Activated CD4-positive, alpha-beta T cell treated with anti-CD3 and anti-CD28 coated beads, Interleukin-2, amount 50 U/mL, for 16 hours (primary cell): ENCODE measurements at places on chromosomes 12 and 14.

- DNase-seq: no peak
These were observed 34.8 kb downstream of the MED13L start for GRCh38 chr12:116242740-116243139.

DNA sequence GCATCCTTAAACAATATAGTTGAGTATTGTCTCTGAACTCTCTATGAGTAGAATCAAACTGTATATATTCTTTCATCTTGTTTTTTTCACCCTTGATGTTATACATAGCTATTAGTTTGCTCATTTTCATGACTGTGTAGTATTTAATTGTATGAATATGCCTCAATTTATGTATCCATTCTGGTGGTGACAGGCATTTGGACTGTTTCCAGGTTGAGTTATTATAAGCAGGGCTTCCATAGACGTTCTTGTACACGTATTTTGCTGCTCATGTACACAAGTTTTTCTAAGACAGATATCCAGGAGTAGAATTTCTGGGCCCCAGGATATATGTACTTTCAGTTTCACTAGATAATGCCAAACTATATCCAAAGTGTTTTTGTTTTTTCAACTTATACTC is 211.4 kb downstream of the NTF3 start:
- DNase-seq: no peak

DNA sequence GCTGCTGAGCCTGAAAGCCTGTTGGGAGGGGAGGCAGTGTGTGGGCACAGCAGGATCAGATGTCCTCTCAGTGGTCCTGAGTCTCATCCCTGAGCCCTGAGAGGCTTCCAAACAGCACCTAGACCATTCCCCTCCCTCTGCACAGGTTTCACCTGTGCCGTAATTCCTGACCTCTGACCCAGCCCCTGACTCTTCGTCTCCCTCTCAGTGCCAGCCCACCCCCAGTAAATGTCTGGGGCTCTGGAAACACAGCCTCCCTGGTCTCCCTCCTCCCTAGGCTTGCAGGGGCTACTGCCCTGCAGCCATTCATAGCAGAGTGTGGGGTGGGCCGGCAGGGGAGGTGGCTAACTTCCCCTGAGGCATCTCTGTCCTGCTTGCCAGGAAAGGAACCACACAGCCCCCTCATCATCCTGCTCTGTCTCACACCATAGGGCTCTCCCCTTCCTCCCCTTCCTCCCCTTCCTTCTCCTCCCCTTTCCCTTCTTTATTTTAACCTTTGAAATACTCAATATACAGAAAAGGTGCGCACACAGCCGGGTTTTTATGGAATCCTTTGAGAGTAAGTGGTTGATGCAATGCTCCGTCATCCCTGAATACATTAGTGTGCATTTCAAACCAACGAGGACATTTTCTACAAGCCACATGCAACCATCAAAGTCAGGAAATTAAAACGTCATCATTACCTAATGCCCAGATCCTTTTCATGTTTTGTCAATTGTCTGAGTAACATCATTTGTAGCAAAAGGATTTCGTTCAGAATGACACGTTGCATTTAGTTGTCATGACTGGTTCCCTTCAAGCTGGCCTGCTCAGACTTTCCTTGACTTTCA is 67.0 kb downstream of the PRMT8 start:
- no peak for DNase-seq

DNA sequence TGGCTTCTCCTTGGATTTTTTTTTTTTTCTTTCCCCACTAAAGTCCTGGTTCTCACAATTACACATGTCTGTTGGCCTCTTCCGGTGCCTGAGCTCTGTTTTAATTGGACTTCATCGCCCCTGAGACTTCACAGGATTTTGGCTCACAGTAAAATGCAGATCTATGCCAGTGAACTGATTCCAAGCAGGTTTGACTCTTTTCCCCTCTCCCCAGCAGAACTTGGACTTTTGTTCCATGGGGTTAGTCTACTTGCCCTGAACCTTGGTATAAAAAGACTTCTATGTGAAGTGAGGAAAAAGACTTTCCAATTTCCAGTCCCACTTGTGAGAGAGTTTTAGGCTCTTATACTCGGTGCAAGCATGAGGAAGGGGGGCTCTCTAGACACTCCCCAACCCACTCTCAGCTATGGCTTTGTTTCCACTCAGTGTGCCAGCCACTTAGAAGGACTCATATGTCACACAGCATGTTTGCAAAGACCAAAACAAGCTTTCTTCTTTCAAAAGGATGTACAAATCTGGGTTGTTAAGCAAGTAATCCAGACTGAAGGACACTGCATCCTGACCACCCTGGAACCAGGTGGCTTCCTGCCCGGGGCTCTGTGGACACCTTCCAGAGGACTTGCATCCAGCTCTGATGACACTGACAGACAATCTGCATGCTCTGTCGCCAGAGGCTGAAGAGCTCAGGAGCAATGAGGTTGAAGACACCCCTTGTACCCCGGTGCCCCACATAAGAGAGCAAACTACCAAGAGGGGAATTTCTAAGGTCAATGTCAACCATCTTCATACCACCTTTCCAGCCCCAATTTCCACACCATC is 221.9 kb upstream of the EGLN3 start:
- DNase-seq: no peak

GRCh38 chr14:90491221-90491885 is 94.5 kb downstream of the CALM1 start:
- no peak for DNase-seq

DNA sequence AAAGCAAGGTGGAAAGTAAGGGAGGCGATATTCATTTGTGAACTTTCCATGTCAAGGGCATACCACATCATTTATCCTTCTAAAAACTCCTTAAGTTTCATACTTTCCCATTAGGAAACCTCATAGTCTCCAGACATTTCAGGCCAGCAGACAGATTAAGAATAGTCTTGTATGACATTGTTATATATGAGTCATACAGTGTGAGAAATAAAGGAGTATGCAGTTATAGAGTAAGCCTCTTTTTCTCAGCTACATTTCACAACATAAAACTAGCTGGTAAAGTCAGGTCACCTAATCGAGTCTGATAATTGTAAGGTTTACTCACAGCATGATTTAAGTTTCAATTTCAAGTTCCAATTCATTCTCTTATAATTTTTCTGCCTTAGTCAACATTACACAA is 164.3 kb downstream of the GRIP1 start:
- DNase-seq: no peak

- no peak for DNase-seq
These were observed 22.2 kb downstream of the LRRIQ1 start for GRCh38 chr12:85058339-85058738.

GRCh38 chr12:15196221-15196620 is 25.0 kb downstream of the RERG start:
- no peak for DNase-seq

GRCh38 chr14:73526036-73526984 is 10.6 kb upstream of the ACOT1 start:
- no peak for DNase-seq

DNA sequence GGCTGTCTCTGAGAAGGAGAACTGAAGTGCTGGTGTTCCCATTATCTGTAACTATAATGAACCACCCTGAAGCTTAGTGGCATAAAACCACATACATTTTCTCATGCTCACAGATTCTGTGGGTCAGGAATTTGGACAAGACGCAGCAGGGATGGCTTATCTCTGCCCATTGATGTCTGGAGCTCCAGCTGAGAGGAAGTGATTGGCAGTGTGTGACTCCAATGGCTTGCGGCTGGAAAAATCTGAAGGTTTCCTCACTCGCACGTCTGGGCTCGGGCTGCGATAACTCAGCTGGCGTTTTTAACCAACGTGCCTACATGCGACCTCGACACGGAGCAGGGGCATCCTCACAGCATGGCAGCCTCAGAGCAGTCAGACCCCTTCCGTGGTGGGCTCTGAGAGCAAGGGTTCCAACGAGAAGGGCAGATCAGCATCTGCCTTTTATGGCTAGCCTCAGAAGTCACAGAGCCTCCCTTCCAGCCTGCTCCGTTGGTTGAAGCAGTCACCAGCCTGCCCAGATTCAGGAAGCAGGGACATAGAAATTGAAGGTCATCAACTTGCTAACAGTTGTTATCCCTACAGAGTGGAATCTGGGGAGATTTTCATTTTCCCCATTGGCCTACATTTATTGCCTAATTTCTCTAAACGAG is 143.3 kb upstream of the BCL2L14 start:
- DNase-seq: no peak

- peak; percentile 10 for DNase-seq
These were observed 55.0 kb downstream of the TMX1 start for GRCh38 chr14:51294951-51295525.

DNA sequence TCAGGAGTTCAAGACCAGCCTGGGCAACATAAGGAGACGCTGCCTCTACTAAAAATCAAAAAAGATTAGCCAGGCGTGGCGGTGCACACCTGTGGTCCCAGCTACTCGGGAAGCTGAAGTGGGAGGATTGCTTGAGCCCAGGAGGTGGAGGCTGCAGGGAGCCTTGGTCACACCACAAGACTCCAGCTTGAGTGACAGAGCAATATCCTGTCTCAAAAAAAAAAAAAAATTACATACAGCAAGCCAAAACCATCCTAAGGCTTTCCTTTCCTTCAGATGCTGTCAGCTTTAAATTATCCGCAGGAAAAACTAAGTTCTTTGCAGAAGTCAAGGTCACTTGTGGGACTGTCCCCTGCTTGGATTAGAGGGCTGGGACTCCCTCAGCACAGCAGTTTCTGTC is 1.3 kb downstream of the CS start:
- DNase-seq: no peak

DNA sequence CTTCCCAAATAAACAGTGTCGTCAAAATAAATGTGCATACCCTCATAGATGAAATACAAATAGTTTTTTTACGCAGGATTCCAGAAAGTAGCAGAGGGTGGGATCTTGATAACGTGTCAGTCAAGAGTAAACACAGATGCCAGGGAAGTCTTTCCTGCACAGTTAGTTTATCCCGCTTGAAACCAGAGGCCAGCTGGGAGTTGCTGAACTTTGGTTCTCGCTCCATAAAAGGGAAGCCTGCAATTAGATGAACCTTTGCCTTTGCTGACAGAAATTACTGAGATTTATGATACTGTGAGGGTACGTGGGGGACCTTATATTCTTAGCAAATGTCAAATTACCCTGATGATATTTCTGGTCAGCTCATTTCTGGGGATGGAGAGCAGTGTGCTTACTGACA is 18.9 kb downstream of the FAR2 start:
- no peak for DNase-seq

- DNase-seq: no peak
These were observed 16.0 kb downstream of the PROX2 start for GRCh38 chr14:74859757-74860552.

DNA sequence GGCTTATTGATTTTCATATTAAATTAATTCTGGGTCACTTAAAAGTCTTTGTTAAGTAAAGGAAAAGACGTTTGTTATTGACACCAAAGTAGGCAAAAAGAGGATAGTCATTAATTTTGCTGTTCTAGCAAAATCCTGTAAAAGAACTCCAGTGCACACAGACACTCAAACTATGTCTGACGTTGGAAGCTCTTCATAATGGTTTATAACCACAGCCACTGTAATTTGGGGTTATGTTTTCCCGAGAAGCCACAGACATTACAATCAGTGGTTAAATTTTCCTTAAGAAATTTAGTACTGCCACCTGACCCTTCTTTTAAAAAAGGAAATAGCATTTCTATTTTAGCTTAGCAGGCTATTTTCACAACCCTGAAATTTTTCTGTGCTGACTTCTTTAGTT is 267.5 kb downstream of the CCDC91 start:
- DNase-seq: no peak

GRCh38 chr12:77033658-77034536 is 31.5 kb downstream of the E2F7 start:
- DNase-seq: peak; percentile 10

DNA sequence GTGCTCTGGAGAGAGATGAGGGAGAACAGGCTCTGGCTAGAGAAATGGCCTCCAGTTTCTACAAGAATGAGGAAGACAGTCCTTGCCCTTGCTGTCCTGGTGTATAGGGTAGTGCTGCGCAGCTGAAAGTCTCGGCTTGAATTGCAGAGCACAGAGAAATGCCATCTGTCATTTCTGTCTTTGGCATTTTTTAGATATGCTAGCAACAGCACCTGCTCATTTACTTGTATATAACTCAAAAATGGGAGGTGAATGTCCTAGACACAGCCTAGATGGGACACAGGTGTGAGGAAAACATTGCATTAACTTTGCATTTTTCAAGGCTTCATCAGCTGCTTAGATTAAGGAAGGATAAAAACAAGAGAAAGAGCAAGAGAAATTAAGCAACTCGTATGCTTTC is 35.8 kb downstream of the GPR19 start:
- no peak for DNase-seq

DNA sequence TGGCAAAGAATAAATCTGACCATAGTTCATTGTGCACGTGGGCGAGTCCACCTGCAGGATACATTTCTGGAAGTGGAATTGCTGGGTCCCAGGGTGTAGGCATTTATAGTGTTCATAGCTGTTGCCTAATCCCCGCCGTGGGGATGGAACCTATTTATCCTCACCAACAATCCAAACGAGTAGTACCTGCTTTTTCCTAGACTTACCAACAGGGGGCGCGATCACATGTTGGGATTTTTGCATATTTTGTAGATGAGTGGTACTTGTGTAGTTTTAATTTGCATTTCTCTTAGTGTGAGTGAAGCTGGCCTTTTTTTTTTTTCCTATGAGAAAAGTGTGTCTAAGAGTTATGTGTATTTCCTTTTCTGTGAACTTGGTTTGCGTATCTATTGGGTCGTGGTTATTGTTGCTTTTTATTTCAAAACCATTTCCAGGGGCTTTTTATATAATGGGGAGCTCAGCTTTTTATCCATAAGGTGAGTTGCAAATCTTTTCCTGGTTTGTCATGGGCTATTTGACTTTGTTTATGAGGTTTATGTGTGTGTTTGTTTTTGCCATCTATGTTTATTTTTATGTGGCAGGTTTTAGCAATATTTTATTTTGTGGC is 67.2 kb downstream of the CCDC92 start:
- DNase-seq: peak; percentile 66

DNA sequence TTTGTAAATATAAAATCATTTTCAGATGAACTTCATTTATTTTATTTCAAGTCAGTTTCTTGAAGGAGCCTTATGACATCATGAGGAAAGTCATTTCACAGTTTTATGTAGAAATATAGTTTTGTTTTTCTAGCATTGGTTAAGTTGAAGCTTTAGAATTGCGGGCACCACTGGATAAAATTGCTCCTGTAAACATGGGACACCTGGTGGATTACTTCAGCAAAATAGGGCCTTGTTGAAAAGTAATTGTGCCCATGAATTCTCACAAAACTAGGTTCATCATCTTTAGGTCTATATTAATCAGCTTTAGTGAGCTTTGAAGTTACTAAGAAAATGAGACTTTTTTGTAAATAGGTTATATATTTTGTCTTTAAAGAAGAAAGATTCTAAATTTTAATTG is 25.3 kb downstream of the CNTN1 start:
- DNase-seq: no peak

DNA sequence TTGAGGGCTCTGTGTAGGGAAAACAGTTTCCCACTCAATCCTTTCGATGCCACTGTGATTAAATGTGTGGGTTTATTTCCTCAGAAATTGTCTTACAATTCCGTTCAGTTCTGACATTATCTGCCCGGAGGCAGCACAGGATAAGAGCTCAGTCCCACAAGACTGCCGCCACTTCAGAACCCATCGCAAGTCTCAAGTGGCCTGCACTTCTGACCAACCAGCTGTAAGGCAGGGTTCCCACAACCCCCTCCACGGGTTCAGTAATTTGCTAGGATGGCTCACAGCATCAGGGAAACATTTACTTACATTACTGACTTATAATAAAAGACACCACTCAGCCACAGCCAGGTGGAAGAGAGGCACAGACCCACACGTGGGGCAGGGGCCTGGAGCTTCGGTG is 17.2 kb downstream of the BDKRB2 start:
- DNase-seq: no peak

- DNase-seq: no peak
These were observed 32.3 kb downstream of the NRDE2 start for GRCh38 chr14:90299408-90299807.
